PC-3 (cell line): ENCODE measurements at places on chromosomes 2 and 18.

DNA sequence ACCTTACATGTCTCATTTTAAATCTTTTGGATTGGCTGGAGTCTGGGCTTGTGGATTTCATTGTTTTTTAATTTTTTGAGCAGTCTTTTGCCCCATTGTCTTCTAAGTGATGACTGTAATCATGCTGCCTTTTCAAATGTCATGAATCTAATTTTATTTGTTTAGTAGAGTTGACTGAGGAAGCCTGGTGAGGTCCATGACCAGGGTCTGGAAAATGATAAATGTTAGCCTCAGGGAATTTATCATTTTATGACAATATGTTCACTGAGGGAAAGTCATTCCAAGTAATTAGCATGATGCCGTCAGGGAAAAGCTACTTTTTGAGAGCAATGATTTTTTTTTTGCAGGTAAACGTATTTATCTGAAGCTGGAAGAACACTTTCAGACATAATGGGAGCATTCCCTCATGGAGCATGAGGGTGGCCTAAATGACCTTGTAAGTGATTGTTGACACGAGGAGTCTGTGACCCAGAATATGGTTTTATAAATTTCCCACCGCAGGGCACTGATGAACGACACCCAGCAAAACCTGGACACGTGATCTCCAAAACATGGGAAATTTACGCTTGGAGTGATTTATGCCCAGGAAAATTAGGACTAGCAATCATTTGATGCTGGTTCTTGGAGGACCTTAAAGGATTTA is 155.3 kb upstream of the NABP1 start:
- DNase-seq, result no peak

DNA sequence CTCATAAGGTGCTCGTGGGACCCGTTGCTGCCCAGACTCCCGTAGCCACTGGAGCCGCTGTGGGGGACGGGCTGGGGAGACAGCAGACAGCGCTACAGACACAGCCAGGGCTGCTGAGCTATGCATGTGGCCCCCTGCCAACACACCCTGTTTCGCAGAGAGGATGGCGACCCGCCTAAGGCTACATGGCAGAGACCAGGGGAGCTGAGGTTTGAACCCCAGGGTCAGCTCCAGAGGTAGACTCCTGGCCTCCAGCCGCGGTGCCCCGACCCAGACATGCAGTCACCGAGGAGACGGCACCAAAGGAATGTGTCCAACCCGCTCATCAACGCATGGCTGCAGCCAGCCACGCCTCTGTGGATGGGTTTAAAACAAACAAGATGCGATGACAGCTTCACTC is 21.0 kb upstream of the HES6 start:
- DNase-seq, result no peak

DNA sequence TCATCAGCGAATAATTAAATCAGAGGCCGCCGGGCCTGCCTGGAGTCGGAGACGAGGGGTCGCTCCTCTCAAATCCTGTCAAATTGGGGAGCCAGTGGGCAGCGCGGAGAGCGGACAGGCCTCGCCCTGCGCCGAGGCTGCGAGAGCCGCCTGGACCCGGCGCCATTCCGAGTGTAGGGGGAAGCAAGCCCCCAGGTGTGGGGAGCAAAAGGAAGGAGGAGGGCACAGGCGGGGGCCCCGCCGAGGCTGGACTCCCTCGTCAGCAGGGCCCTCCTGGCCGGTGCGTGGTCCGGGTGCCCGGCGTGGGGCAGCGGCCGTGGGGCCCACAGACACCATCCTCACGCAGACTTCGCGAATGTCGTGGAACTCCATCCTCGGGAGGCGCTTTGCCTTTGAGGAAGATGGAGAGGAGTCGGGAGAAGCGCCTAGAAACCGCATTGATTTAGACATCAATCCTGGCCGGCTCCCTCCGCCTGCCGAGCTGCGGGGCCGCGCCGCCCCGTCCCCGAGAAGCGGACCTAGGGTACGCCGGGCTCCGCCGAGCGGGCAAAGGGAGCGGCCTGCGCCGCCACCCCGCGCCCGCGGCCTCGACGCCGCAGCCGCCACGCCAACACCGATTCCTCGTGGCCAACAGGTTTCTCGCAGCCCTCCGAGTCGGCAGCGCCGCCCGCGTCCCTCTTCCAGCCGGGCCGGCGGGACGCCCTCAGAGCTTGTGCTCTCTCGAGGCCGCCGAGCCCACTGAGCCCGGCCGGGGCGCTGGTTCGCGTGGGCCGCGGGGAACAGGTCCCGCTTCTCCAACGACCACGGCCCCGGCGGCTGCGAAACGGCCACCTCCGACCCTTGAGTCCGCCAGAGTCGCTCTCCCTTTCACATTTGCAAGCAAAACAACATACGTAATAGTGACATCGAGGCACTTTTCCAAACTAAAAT is 6.7 kb upstream of the ONECUT2 start:
- no peak for DNase-seq

DNA sequence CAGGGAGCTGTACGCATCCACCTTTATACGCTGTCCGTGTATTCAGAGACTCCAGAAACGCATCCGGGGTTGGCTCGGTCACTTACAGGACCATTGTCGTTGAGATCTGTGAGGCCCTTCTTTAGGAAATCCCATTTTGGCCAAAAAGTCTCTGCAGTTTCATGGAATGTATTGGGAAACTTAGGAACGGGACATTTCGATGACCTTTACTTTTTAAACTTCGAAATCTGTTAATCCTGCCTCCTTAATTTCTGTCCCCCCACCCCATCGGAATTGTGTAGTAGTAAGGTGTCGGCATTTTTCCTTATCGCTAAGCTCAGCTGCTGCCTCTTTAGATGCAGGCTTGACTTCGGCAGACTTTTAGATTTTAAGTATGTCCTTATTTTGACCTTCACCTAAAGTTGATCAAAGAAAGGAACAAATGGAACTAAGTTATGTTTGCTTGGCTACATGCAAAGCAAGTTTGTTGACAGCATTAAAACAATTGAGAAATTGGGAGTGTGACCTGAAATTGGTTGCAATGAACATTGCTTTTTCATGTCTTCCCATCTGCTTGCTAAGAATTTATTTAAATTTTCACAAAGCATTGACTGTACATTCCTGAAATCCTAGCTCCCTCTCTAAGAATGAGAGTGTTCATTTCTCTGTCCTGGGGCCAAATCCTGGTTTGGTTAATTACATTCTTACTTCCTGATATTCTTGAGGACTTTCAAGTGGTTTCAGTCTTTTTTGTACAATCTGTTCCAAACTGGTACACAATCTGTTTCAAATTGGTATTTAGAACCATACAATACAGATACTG is 884 bp upstream of the RAPH1 start:
- DNase-seq, result peak; percentile 2

- peak; percentile 76 for DNase-seq
These were observed 211.9 kb downstream of the AGPS start for GRCh38 chr2:177604271-177605065.

DNA sequence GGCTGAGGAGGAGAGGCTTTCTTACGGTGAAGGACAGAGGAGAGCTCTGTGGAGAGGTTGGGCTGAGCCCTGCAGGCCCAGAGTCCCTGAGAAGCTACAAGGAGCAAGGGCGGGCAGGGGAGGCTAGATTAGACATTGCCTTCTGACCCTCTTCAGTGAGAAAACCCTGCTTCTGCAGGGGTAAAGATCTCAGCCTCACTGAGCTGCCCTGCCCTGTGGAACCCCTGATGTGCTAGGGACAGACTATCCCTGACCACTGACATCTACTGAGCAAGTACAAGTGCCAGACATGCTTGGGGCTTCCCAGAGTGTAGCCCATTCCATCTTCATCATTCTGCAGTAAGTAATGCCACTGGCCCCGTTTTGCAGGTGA is 111.5 kb downstream of the CYP26B1 start:
- no peak for DNase-seq

GRCh38 chr2:33292981-33293595 is 183.4 kb upstream of the RASGRP3 start:
- DNase-seq, result no peak

DNA sequence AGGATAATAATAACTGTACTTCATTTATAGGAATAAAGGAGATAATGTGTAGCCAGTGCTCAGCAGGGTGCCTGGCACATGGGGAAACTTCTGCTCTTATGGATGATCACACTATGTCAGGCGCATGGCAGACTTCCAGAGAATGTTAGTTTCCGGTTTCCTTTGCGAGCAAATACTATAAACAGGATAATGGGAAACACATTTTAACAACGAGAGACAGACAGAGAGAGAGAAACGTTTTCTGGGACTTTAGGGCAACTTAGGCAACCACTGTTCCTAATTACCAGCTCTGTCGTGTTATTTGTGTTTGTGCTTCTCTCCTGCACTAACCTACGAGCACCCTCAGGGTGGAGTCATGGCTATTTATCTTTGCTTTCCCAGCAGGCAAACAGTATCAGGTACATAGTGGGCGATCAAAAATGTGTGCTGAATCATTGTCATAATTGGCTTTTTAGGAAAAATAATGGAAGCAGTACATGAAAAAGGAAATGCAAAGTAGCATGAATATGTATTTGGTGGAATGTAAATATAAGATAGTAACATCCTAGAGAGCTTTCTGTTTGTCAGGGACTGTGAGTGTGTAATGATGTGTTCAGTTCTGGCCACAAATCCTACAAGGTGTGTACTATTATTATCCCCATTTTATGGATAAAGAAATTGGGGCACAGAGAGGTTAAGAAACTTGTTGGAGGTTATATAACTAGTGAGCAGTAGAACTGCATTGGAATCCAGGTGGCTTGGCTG is 36.8 kb upstream of the IGFBP2 start:
- peak; percentile 25 for DNase-seq

DNA sequence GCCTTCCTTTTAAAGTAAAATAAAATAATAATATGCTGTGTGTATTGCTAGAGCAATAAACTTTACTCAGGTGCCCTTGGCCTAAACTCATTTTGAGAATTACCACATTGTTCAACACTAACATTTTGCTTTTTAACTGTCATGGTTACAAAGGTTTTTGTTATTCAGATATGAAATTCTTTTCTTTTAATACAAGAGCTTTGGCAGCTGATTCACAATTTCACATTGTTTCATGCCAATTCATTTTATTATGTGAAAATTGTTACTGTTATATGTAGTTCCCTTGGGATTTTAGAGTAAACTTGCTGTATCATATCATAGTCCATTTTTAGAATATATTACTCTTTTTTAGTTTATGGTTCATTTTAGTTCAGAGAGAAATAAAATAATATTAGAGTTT is 65.8 kb upstream of the ZNF804A start:
- no peak for DNase-seq

GRCh38 chr18:68713796-68714195 is 1.1 kb downstream of the TMX3 start:
- peak; percentile 31 for DNase-seq

DNA sequence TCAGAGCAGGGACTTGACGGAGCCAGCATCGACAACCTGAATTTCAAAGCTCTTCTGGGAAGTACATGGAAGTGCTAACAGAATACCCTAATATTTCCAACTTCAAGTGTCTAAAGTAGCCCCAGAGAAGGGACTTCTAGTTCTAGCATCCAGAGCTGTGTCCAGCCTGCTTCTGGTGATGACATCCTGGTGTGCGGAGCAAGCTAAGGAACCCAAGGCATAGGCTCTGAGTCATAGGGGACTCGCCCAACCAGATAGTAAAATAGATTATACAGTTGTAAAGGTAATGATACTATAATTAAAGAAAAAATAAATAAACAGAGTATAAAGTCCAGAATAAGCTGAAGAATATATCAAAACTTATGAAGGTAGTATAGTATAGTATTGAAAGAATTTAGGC is 108.1 kb upstream of the SERPINE2 start:
- peak; percentile 71 for DNase-seq

DNA sequence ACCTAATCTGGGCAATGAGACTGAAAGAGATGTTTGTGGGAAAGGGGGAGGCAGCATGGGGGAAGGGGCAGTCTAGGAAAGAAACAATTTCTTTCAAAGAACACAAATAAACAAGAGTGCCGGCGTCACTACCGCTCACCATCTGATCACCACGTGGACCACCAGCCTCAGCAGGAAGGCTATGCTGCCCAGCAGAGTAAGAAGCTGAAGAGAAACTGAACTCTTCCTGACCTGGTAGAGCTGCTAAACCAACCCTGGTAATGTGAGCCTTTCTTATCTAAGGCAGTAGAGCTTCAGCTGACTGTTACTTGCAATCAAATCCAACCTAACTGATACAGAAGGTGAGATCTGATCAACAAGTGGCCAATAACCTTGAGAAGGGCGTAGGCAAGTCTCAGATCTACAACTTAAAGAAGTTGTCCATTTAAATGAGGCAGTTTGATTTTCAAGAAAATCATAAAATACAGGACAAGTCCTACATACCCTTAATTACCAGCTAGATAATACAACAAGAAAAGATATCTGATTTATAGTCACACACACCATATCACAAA is 44.2 kb upstream of the SPTBN1 start:
- no peak for DNase-seq

- DNase-seq, result no peak
These were observed 104.3 kb upstream of the LINC00305 start for GRCh38 chr18:64253222-64253621.

DNA sequence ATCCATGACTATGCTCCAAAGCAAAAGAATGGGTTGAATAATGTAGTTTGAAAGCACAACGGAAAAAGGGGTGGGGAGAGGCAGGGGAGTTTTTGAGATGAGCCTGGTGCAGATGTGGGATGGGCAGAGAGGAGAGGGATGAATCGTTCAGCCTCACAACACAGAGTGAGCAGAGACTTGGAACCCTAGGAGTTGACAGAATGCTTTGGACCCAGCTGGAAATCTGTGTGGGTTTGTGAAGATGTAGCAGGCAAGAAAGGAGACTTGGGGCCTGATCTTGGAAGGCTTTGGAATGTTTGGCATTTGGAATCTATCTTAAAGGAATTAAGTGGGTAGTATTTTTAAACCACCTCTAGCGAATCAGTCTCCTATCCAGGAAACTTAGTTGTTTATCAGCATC is 66.0 kb upstream of the KCTD1 start:
- no peak for DNase-seq

DNA sequence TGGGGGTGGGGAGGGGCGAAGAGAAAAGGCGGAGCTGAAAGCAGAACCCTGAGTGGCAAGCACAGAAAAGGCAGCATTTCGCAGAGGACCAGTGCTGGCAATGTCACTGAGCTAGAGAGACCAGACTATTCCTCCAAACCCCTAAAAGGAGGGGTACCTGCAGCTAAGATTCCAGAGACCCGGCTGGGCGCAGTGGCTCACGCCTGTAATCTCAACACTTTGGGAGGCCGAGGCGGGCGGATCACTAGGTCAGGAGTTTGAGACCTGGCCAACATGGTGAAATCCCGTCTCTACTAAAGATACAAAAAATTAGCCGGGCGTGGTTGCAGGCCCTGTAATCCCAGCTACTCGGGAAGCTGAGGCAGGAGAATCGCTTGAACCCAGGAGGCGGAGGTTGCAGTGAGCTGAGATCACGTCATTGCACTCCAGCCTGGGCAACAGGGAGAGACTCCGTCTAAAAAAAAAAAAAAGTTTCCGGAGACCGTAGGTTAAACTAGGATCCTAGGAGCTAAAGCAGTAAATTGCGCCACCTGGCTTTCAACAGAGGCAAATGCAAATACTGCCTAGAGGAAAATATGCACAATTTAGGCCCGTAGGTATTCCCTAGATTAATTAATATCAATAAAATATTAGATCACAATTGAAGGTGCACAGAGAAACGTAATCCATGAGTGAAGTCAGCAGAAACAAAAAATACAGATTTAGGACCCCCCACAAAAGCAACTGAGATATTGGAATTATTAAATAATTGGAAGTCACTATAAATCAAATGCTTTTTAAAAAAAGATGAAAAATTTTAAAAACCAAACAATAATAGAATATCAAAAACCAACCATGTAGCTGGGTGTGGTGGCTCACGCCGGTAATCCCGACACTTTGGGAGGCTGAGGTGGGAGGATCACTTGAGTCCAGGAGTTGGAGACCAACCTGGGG is 4.9 kb downstream of the UCN start:
- peak; percentile 82 for DNase-seq

- peak; percentile 18 for DNase-seq
These were observed 176.1 kb upstream of the KLF7 start for GRCh38 chr2:207341804-207342203.
